ENCODE measurements at places on chromosomes 1 and 21.

DNA sequence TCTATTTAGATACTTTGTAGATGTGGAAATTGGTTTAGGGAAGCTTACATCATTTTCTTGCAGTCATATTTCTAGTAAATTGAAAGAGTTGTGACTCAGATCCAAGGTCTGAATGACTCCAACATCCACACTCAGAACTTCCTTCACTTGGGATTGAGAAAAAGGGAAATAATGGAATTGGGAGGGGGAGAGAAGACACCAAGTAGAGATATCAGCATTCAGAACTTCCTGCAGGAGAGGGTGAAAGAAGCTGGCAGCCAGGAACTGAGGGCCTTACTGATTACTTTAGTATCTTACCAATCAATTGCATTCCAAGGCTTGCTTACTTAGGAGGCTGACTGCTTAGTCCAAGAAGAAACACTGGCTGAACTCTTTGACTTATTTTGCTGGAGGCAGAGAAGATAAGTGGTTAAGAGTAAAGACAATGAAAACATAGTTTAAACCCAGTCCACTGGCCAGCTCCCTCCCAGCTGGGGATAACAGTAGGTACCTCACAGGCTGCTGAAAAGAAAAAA, 21.7 kb downstream of the APP start:
- DNase-seq: no peak

- no peak for DNase-seq
These were observed 23.5 kb downstream of the TOR3A start for GRCh38 chr1:179105393-179105792.

GRCh38 chr21:41048623-41049022, 119.3 kb upstream of the BACE2 start:
- no peak for DNase-seq

DNA sequence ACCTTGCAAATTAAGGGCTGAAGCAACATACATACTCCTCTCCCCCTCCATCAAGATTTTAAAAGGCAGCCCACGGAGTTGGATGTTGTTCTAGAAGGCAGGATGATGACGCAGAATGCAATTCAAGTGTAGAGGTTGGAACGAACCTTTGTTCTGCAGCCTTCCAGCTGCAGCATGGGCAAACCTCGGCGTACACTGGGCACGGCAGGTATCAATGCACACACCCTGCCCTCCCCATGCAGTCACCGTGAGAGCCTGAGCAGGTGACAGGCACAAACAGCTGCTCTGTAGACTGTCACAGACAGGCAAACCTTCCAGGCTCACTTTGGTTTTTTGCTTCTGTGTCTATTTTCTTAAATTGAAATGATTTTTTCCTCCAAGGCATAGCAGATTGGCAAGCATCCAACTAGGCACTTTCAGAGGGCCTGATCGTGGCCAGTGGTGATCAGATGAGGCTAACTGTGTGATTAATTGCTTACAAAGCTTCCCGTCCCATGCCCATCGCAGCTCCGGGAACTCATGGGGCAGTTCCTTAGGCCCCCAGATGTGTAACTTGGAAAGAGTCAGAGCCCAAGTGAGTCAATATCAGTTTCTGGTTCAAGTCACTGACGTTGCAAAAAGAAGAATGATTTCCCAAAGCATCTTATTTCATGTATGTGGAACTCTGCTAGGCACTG, 82.3 kb downstream of the ITPKB start:
- no peak for DNase-seq

- no peak for DNase-seq
These were observed 18.4 kb downstream of the RUNX3 start for GRCh38 chr1:24911651-24912155.

GRCh38 chr21:22575165-22575584, 1577.0 kb downstream of the NCAM2 start:
- no peak for DNase-seq

DNA sequence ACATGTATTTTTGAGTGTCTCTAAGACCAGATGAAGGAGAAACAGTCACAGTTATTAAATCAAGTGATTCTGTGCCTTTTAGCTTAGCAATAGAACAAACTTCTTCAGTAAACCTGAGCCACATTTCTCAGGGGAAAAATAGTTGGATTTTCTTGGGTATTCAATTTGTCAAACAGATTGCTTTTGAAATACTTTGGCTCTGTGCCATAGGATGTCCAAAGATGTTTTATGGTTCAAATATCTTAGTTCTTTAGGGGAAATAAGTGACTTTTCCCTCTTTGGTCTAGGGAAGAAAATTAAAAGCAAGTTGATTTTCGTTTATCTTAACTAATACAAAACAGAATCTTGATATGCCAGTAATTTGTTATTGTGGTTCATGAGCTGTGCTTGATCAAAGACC, 125.9 kb downstream of the ATP5PO start:
- DNase-seq: no peak

DNA sequence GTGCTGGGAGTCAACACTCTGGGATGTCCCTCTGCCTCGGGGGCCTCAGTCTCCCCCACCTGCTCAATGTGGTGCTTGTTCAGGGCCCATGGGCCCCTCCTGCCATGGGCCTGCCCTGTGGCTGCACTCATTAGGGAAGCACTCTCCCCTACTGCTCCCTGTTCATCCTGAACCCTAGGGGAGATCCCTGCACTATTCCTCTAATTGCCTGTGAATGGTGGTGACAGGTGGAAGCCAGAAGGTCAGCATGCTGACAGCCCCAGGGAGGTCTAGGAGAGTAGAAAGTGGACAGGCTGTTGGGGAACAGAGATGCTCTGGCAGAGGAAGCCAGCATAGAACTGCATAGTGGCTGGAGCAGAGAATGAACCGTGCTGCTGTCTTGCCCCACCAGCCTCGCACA, 217.6 kb downstream of the TRABD2B start:
- DNase-seq: no peak

GRCh38 chr1:30360281-30360680, 363.1 kb downstream of the MATN1 start:
- no peak for DNase-seq

- no peak for DNase-seq
These were observed 38.9 kb downstream of the SYT2 start for GRCh38 chr1:202671399-202671798.

Measured in NCI-H187 treated with DMSO at 0.1 percent for 48 hours (cell line).